Astrocyte (in vitro differentiated cells and primary cell): ENCODE measurements at places on chromosomes 3 and 15. TPM values are rescaled to one million over a fixed set of nuclear protein-coding genes. Genes with fewer than 3 reads are reported as not detected.

DNA sequence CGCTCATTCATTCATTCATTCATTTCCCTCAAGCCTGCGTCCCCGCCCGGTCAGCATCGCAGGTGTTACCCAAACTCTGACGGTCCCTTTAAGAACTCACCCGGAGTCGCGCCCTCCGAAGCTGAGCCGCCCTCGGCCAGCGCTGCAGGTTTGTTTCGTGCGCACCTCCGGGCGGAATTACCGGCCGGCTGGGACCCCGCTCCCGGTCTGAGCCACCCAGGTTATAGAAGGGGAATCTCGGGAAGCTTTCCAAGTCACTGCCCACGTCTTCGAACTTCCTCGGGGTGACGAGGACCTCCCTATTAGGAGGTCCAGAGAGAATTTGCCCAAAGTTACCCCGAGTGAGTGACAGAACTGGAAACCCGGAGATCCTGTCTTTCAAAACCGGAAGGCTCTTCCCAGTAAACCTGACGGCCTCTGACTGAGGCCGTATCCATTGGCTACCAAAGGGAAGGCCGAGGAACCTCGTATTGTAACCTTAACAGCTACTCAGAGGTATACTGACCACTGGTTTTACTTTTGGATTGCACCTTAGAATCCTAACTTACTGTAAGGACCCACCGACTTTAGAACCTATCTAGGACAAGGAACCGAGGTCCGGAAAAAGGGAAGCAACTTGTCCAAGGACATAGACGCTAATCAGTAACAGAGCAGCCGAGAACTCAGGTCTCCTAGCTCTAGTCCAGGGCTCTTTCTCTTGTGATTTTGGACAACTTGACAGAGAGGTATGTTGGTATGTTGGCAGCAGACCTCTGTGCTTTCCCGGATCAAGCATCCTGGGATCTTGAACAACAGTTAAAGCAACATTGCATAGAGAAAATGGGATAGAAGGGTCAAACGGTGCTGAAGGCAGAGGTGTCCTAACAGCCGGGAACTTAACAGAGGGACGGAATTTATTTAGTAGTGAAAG is 788 bp upstream of the DLG1 start:
- peak overlapping the region; percentile 99 for H3K4me3 ChIP-seq
- no peaks in the 10 kb centered on the region for H3K27me3 ChIP-seq
- peaks cover 24% of the 10 kb centered on the region for H3K4me1 ChIP-seq
- H3K27ac ChIP-seq = peak overlapping the region; percentile 96
- H3K36me3 ChIP-seq = peaks cover 14% of the 10 kb centered on the region

GRCh38 chr3:51686512-51687215 is 15.6 kb downstream of the TEX264 start:
- peak overlapping the region; percentile 9 for H3K27ac ChIP-seq
- H3K27me3 ChIP-seq = no peaks in the 10 kb centered on the region
- H3K36me3 ChIP-seq = no peaks in the 10 kb centered on the region
- peaks cover 26% of the 10 kb centered on the region for H3K4me1 ChIP-seq

DNA sequence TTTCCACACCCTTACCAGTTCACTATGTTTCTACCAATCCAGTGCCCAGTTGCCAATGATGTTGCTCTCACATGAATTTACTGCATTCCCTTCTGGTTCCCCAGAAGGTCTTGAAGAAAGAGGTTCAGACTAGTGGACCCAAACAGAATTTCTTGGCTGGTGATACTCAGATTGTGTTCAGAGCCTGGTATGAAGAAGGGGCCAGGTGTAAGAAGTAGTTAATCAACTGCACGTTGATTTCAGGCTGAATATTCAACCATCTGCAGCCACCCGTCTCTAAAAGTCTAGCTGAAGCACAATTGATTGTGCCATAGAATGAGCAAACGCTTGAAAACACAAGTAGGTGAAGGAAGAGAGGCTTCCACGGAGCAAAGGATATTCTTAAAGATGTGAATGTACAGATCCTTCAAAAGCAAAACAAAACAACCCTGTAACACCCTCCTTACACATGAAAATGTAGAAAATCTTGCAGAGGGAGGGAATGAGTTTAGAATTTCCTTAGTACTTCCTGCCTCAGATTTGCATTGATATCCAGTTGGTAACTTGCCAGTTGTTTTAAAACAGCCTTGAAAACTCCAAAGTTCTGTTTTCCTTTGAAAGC is 4.7 kb downstream of the RBMS3 start:
- peak; percentile 22 for DNase-seq
- no peaks in the 10 kb centered on the region for H3K36me3 ChIP-seq
- H3K27me3 ChIP-seq = no peaks in the 10 kb centered on the region
- H3K27ac ChIP-seq = peak overlapping the region; percentile 38
- H3K4me3 ChIP-seq = peak overlapping the region; percentile 17

TSEN2 gene
- total RNA-seq = 9.7 TPM in 2 replicates

IQCF5 gene
- total RNA-seq = not detected in 2 replicates
